ENCODE measurements at places on chromosomes 6 and 20.

GRCh38 chr20:13322621-13323020 lies 101.5 kb downstream of the ISM1 start:
- DNase-seq, result no peak

GRCh38 chr6:156174031-156174890 lies 602.9 kb upstream of the ARID1B start:
- no peak for DNase-seq

- no peak for DNase-seq
Measured at GRCh38 chr6:123830120-123830519, 26.5 kb downstream of the NKAIN2 start.

DNA sequence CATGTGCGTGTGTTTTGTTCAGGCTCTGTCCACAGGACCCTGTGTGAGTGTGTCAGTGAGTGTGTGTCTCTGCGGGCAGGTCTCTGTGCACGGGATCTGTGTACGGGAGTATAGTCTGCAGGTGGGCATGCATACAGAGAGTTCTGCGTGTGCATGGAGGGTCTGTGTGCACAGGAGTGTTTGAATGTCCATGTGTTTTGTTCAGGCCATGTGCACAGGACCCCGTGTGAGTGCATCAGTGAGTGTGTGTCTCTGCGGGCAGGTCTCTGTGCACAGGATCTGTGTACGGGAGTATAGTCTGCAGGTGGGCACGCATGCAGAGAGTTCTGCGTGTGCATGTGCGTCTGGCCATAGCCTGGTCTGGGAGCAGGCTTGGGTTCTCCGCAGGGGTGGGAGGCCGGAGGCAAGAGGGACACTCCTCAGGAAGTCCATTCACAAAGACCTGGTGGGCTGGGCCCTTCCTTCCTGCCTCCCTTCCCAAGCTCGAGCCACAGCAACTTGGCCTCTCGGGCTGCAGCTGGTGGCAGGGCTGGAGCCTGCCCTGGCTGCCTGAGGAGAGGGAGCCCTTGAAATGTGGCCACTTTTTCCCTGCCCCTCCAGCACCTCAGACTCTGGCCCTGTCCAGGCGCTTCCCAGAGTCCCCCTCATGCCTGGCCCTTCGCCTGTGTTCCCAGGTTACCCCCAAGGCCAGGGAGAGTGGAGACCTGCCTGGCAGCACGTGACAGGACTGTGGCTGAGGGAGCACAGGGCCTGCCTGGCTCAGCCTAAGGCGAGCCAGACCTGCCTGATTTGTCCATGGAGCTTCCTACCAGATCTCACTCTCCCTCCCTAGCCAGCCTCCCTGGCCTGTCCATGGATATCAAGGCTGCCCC lies 6.8 kb downstream of the HSPA12B start:
- no peak for DNase-seq

- no peak for DNase-seq
Measured at GRCh38 chr20:57663681-57664451, 43.6 kb upstream of the ZBP1 start.

DNA sequence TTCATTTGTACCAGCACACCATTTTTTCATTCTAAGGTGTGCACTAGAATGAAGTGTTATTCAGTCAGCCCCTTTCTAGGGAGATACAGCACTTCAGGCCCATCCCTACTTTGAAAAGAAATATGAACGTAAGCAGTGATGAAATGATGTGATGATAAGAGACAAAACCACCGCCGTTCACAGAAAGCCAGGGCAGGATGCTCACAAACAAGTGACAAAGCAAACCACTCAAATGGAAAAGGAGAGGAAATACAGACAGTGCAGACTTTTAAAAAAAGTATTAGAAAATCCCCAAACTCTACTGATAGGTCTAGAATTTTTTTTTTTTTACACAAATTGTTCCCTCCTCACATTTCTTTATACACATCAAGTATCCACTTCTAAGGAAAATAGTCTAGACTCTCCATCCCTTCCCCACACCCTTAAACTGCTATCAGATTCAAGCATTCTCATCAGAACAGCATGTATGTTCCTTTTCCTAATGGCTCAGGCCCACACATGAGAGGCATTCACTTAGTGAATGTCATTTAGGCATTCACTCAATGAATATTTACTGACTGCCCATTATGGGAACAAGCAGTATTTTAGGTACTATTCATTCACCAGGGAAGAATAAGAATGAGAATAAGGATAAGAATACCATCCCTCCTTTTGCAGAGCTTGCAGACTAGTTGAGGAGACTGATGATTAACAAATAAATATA lies 243.5 kb downstream of the GMPR start:
- no peak for DNase-seq

GRCh38 chr20:48166082-48166835 lies 381.0 kb upstream of the SULF2 start:
- DNase-seq, result no peak

Measured in SW 1271 (cell line).